NCI-H2171 (cell line): ENCODE measurements at places on chromosomes 3 and 15.
A peak's percentile ranks its signal among the peaks of the same experiment; 100 is the strongest.

DNA sequence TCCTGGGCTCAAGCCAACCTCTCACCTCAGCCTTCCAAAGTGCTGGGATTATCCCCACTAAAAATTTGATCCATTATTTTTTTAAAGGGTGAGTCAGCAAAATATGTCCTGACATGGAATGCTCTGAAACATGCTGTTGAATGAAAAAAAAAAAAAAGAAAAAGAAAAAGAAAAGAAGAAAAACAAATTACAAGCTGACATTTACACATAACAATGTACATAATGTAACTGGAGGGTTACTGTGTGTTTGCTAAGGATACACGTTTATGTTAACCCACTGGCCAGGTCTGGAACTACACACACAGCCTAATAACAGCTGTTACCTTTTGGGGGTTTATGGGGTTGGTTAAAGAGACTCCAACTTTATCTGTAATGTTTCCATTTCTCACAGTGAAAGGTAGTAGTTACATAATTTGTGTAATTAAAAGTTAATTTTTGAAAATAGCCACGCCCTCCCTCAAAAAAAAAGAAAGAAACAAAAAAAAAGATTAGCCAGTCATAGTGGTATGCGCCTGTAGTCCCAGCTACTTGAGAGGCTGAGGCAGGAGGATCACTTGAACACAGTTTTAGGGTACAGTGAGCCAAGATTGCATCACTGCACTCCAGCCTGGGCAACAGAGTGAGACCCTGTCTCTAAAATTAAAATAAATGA, 3.1 kb upstream of the MESP2 start:
- no peak for DNase-seq

- DNase-seq: no peak
Observed at GRCh38 chr3:102573483-102574028, 138.7 kb downstream of the ZPLD1 start.

GRCh38 chr3:47056705-47057104, 77.2 kb downstream of the NBEAL2 start:
- no peak for DNase-seq

- no peak for DNase-seq
Observed at GRCh38 chr3:152737021-152737908, 97.7 kb upstream of the P2RY1 start.

DNA sequence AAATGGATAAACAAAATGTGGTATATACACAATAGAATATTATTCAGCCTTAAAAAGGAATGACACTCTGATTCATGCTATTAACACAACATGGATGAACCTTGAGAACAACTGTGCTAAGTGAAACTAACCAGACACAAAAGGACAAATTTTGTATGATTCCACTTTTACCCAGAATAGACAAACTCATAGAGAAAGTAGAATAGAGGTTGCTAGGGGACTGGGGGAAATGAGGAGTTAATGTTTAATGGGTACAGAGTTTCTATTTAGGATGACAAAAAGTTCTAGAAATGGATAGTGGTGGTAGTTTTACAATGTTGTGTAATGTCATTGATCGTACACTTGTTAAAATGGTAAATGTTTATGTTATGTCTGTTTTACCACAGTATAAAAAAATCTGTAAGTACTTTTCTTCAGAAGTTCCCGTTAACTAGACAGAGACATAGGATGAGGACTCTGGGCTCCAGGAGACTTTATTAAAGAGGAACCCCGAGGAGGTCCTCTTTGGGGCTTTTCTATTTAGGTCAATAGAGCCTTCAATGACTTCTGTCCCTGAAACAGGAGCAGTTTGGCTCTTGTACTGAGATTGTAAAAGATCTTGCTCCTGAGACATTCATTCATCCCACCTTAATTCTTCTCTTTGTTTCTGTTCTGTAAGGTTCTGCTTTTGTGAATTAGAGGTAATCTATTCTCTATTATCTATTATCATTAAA, 24.5 kb downstream of the ABHD6 start:
- DNase-seq: no peak

- DNase-seq: no peak
Observed at GRCh38 chr3:99843590-99844258, 26.1 kb downstream of the CMSS1 start.

- no peak for DNase-seq
Observed at GRCh38 chr3:195196266-195196665, 74.7 kb downstream of the XXYLT1 start.

DNA sequence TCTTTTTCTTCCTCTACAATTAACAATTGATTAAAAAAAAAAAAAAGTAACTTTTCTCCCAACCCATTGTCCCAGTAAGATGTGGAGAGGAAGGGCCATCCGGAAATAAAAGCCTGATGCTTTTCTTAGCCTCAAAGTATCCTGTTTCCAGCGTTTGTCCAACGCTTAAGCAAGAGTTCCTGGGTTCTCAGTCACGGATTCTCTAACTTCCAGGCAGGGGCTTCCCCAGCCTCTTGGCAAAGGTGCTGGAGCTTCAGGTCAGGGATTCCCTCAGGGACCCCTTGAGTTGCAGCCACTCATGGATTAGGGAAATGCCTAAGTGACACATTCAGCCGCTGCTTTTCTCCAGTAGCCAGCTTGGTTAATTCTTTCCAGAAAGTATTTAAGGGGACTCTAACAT, 22.3 kb upstream of the C2CD4B start:
- DNase-seq: no peak

GRCh38 chr3:100090669-100091005, 23.7 kb downstream of the FILIP1L start:
- DNase-seq: no peak

DNA sequence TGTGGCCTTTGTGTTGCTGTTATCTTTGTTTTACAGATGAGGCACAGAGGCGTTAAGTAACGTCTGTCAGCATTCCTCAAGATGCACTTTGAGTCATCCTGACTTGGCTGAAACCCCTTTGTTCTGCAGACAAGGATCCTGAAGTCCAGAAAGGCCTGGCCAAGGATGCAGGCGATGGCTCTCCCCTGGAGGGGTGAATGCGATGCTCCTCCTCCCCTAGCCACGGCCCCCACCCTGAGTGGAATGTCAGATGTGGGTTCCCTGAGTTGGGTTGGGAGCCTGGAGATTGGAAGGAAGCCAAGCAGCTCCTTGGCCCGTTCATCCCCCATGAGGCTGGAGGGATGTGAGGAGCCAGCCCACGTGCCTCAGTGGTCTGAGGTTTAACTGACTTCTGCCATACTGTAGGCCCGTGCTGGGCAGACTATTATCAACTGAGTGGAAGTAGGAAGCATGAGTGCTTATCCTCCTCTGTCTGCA, 43.3 kb downstream of the POMGNT2 start:
- no peak for DNase-seq

DNA sequence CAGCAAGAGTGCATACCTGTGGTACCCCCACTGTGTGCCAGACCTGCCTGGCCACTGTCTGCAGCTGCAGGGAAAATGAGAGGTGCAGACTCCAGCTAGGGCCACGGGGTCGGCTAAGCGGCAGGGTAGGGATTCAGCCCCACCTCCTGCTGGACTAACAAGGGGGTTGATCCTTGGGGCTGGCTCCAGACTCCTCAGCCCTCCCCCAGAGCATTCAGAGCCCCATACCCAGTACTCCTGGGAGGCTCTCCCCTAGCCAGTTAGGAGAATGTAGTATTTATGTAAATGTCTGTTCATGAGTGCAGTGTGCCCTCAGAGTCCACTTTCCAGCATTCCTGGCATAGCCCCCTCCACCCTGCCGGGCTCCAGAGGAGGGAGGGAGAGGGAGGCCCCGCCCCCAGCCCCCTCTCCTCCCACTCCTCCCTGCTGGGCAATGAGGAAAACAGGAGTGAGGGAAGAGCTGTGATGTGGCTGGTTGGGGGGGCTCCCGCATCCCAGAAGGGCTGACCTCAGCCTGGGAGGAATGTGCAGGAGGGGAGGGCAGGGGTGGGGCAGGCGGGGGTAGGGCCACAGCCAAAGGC, 4.5 kb upstream of the SEMA3B start:
- no peak for DNase-seq

DNA sequence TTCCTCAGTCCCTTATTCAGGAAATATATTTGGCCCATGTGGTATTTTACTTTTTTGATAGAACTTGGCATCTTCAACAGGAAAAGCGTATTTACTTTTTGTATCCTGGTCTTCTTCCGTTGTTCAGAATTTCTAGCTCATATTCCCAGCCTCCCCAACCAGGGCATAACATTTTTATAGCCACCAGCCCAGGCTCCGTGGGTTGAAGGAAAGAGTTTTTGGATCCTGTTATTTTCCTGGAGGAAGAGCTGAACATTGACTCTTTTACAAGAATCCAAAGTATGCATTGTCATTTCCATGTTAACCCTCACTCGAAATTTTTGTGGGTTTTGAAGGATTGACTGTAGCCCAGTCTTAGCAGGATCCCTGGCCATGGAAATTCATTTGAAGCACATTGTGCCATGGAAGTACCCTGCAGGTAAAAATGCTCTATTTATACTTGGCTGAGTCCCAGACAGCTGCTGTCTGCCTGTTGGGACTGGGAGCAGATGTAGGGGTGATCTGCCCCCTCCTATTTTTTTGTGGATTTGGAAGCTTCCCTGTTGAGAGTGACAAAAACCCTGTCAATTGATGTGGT, 98.8 kb downstream of the AKAP13 start:
- DNase-seq: peak; percentile 74

GRCh38 chr15:66169625-66170024, 83.9 kb downstream of the MEGF11 start:
- DNase-seq: no peak

- DNase-seq: no peak
Observed at GRCh38 chr3:77459926-77460325, 420.0 kb downstream of the ROBO2 start.

DNA sequence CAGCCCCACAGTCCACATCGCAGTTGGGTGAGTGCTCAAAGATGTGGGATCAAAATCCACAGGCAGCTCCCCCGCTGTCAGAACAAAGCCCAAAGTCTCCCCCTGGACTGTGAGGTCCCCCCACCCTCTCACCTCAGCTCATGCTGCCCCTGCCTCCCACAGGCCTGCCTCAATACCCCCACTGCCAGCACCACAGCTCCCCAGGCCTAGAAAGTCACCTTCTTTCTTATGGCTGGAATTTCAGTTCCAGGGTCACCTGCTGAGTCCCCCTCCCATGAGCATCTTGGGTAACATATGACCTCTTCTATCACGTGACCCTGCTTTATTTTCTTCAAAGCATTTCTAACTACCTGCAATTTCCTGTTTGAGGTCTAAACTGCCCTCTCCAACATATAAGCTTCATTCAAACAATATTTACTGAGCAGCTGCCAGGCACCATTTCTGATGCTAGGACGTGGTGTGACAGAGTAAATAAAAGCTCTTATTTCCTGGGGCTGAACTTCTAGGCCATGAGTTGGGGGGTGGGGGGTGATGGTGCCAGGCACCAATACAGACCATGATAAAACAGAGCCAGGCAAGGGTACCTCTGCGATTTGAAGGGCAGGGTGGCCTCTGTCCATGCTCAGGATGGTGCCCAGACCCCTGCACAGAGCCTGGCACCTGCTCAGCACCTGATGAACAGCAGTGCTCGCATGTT, 2.4 kb upstream of the TMEM89 start:
- DNase-seq: no peak

- no peak for DNase-seq
Observed at GRCh38 chr3:184391266-184391665, 11.4 kb downstream of the CHRD start.

- DNase-seq: peak; percentile 66
Observed at GRCh38 chr3:18425641-18426257, 610 bp upstream of the SATB1 start.
